Activated T-helper 1 cell treated with Interleukin-2 at 50 U/mL for 16 hours (primary cell): ENCODE measurements at places on chromosomes 2 and 18.

- DNase-seq = no peak
Observed at GRCh38 chr18:56988022-56988421, 158.9 kb upstream of the BOD1L2 start.

- no peak for DNase-seq
Observed at GRCh38 chr2:236173036-236173728, 5.0 kb upstream of the GBX2 start.

DNA sequence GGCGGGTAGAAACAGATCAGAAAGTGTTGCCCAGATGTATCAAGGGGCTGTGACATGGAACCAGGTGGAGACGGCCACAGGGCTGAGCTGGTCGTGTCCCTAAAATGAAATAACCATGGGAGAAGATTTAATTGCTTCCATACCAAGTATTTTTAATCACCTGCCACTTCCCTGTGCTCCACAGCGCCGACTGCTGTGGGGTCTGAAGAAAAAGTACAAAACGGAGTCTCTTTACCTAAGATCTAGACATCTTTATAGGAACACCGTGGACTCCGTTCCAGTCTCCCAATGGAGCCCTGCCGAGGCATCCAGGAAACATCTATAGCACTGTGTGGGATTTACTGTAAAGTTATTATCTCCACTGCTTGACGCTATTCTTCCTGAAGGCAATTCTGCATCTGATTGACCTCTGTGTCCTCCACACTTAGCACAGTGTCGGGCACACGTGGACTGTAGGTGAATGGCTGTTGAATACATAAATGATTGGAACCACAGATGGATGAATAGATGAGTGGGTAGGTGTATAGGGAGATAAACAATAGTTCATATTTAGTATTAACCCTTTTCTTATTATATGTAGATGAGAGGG is 21.6 kb upstream of the GYPC start:
- no peak for DNase-seq

GRCh38 chr2:201072201-201072530 is 365 bp downstream of the NDUFB3 start:
- DNase-seq = no peak

DNA sequence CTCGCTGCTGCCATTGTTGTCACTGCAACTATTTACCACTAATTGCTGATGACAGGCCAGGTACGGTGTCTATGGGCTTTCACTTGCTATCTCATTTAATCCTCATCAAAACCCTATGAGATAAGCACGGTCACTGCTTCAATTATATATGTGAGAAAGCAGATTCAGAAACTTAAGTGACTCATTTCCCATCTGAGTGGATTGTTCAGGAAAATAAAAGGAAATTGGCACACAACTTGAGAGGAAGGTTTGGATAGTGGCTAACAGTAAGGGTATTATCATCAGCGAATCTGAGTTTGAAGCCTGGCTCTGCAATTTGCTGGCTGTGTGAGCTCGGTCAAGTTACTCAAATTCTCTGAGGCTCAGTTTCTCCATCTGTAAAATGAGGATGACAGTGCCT is 196.0 kb downstream of the KCNS3 start:
- DNase-seq = no peak

DNA sequence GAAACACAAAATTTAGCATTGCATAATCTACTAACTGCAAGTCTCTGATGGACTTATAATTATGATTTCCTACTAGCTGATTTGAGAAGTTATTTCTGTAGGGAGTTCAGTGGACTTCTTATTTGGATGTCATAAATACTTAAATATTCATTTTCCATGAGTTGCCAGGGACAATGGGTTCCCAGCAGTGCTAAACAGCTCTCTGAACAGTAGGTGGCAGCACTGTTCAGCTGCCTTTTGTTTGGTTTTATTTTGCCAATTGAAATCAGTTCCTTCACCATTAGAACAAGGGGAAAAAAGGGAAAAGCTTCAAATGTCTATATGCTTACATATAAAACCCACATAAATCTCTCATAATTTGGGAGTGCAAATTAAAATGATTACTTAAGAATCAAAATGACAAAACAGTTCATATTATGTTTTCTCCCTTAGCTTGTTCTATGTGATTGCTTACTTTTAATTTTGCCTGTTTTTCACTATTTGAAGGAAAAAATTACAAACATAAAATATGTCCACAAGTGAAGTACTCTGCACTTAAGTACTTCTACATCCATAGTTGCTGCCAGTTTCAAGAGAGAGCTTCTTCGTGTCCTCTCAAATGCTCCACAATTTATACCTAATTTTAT is 898.9 kb downstream of the CPS1 start:
- no peak for DNase-seq

GRCh38 chr18:75156139-75156750 is 52.7 kb downstream of the PTGR3 start:
- no peak for DNase-seq

DNA sequence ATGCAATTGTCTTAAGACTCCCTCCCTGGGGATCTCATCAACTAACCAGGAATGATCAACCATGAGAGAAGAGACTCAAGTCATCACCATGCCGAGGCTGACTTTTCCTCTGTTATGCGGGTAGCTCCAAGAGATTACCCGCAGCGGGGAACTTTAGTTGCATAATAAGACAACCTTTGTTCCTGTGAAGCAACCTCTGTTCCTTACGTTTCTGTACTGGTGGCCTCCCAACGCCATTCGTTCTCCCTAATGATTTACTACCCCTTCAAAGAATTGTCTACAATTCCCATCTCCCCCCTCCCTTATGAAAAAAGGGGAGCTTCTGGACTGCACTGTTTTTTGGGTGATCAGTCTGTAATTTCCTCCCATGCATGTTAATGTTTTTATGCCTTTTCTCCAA is 66.1 kb upstream of the LRPPRC start:
- DNase-seq = no peak

DNA sequence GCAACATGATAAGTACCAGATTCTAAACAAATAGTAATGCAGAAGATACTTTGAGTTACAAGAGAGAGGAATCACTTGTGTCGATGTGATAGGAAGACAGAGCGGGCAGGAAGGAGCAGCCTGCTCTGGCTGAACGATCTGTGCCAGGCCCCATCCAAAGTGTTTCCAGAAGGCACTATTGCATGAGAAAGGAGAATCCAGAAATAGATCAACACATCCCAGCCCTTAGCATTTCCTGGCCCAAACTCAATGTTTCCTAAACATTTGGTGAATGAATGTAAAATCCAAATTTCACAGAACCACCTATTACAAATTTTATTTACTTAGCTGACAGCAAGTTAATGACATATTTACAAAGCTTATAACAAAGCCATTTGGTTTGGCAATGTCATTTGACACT is 257.2 kb downstream of the TXNL1 start:
- DNase-seq = no peak

DNA sequence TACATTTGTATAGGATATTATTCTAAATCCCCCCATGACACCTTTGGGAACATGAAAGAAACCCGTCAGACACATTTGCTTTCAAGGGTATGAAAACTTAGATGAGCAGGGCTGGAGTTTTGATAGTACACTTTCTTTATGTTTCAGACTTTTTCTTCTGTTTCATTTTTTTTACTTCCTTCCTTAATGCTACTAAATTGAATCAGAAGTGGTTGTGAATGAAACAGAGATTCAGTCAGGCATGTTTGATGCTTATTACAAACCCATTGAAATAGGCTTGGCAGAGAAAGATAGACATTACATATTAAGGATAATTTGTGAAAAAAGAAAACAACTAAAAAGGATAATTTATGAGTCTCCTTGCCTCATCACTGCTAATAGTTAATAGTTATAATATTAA is 26.8 kb downstream of the SLC30A6 start:
- no peak for DNase-seq

DNA sequence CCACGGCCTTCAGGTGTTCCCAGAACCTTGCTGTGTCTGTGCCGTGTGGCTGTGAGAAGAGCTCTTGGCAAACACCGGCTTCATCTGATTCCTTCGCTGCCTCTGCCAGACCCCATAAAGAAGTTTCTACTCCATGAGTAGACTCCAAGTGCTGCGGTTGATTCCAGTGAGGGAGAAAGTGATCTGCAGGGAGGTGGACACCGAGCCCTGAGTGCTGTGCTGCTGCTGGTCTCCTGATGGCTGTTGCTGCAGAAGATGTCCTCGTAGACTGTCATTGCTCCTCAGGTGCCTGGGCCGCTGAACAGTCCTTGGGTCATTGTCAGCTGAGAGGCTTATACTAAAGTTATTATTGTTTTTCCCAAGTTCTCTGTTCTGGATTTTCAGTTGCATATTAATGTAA is 19.6 kb downstream of the ASB1 start:
- no peak for DNase-seq

DNA sequence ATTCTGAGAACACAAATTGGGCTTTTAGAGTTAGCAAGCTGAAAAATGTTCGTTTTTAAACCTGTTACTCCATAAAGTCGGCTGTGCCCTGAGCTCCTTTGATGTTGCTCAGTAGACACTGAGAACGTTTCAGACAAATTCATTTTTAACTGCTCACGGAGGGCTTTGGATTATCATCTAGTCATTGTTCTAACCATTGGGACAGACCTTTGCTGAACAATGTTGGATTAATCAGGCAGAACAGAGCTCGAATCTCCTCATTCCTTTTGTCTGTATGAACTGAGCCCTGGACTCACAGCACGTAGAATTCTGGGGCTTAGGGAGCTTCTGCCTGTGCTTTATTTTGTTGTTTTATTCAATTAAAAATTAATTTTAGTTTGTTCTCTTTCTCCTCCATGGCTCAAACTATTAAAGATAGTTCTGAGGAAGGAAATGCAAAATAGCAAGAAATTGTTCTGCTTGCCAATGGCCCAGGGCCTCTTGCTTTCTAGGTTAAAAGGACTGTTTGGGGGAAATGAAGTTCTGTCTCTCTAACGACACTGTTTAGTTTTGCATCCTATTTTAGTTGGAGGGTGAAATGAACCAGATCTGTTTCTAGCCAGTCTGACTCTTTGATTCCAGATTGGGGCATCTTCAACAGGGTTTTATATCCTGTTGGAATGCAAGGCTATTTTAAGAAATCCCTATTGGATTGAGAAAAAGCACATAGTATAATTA is 114.7 kb upstream of the CXCR4 start:
- DNase-seq = no peak

DNA sequence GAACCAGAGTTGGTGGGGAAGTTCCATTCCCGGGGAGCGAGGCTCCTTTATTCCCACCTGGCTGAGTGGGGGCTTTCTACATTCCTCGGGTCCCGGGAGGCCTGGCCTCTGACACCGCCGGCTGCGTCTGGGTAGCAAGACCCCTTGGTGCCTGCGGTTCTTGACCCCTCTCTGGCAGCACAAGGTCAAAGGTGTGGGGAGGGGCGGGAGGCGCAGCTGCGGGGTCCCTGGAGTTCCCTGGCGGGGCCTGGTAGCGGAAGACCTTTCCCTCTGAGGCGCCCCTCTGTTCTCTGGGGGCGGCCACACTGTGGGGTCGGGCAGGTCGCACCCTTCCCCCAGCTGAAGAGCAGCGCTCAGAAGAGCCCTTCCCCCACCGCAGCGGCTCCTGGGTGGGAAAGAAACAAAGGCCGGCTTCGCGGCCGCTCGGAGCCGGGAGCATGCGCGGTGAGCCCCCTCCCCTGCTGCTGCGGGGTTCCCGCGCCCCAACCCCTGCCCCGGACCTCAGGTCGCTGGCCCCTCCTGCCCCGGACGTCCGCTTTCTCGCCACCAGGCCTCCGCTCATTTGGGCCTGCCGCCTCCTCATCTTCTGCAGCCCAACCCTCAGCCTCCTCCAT is 146.3 kb downstream of the ANKRD44 start:
- no peak for DNase-seq

DNA sequence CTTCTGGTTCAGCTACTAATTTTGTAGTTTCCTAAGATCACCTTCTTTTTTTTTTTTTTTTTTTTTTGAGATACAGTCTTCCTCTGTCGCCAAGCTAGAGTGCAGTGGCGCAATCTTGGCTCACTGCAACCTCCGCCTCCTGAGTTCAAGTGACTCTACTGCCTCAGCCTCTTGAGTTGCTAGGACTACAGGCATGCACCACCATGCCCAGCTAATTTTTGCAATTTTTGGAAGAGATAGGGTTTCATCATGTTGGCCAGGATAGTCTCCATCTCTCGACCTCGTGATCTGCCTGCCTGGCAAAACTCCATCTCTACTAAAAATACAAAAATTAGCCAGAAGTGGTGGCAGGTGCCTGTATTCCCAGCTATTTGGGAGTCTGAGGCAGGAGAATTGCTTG is 301.5 kb upstream of the TFPI start:
- DNase-seq = no peak

DNA sequence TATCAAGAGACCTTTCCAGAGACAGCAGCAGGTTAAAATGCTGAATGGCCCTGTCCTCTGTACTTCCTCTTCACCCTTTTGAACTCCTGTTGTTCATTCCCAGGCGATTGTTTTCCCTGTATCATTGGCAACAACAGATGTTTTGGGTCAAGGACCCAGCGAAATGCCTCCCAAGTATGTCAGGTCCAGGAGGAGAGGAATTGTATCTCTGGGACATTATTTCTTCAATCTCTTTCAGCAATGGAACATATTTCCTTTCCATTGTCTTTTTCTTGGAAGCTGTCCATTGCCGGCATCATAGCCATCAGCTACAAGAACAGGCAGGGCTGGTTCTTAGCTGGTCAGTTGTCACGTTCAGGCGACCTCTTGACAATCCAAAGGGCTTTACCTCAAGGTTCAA is 76.2 kb downstream of the NRP2 start:
- no peak for DNase-seq

DNA sequence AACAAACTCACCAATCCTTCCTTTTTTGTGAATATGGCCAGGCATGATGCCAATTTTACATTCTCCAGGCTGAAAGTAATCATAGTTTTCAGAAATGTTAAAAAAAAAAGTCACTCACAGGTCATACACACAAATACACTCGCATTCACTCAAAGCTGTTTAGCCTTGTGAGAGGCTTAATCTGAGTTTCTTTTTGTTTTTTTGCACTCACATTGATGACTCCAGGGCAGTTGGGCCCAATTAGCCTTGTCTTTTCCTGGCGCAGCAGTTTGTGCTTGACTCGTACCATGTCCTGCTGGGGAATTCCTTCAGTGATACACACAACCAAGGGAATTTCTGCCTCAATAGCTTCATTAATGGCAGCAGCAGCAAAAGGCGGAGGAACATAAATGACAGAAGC is 18.0 kb downstream of the SUCLG1 start:
- no peak for DNase-seq

GRCh38 chr2:109402180-109402579 is 211.6 kb downstream of the SEPTIN10 start:
- DNase-seq = no peak

GRCh38 chr2:45739796-45740485 is 88.5 kb downstream of the PRKCE start:
- DNase-seq = no peak

GRCh38 chr2:173171924-173172643 is 96.4 kb downstream of the MAP3K20 start:
- no peak for DNase-seq

- no peak for DNase-seq
Observed at GRCh38 chr2:190947141-190947540, 66.5 kb downstream of the GLS start.

- DNase-seq = no peak
Observed at GRCh38 chr2:208358758-208359631, 47.6 kb upstream of the PTH2R start.

DNA sequence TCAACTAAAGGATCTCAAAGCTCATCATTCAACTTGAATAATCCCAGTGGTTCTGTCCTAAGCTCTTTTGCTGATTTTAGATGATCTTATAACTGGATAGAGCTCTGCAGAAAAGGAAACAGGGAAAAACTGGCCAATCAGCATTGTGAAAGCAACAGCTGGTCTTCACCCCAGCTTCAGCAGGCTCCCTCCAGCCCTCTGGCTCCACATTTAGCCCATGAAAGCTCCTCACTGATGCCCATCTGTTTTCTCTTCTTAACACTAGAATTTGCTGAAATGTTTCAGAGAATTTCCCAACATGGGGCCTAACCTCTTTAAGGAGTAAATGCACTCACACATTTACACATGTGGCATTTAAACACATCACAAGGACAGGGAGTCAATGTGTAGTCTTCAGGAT is 223.3 kb downstream of the CNTNAP5 start:
- DNase-seq = no peak
